ENCODE measurements at places on chromosomes 11 and 22. TPM values are rescaled to one million over a fixed set of nuclear protein-coding genes. Genes with fewer than 3 reads are reported as not detected.
A peak's percentile ranks its signal among the peaks of the same experiment; 100 is the strongest.

CCDC89 gene
- polyA plus RNA-seq: 3.9 TPM

KRTAP5-9 gene
- polyA plus RNA-seq: not detected

CABP7 gene
- 0.72 TPM for polyA plus RNA-seq

RFPL2 gene
- 0.05 TPM for polyA plus RNA-seq

ADAMTS8 gene
- not detected for polyA plus RNA-seq

SHANK3 gene
- 0.88 TPM for polyA plus RNA-seq

NNMT gene
- 106 TPM for polyA plus RNA-seq

WBP2NL gene
- 0.19 TPM for polyA plus RNA-seq

TMEM121B gene
- polyA plus RNA-seq: 0.13 TPM

UFD1 gene
- polyA plus RNA-seq: 122 TPM

DNA sequence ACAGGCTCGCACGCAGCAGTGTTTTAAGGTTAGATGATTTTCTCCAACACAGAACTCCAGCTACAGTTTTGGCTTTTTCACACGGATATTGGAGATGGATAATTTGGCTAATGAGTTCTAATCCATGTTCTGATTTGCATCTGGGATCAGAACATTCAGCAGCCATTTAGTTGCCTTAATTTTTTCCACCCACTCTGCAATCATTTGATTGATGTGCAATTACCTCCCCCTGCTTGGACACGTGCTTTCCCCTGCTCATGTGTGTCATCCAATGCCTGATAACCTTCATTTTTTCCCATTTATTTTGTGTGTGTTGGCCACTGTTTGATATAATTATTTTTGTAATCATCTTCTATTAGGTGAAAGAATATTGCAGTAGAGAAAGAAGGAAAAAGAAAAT is 257.8 kb downstream of the ST3GAL4 start:
- no peak overlapping the region for H3K4me3 ChIP-seq
- H3K36me3 ChIP-seq: no peaks in the 10 kb centered on the region
- DNase-seq: no peak
- no peaks in the 10 kb centered on the region for H3K27me3 ChIP-seq
- no peak overlapping the region for H3K27ac ChIP-seq

DNA sequence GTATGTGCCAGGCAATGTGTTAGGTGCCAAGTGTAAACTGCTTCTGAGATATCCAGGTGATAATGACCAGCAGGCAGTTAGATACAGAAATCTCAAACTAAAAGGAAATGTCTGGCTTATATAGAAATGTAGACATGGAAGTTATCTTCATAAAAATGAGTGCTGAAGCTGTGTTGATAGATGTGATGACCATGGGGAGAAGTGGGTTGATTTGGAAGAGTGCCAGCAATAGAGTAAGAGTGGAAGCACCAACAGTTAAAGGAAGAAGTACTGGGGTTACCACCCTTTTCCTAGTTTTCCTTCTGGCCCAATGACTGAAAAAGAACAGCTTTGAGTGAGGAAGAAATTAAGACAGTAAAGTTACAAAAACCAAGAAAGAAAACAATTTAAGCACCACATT is 68.5 kb downstream of the C2CD3 start:
- no peaks in the 10 kb centered on the region for H3K4me1 ChIP-seq
- no peaks in the 10 kb centered on the region for H3K27me3 ChIP-seq

DNA sequence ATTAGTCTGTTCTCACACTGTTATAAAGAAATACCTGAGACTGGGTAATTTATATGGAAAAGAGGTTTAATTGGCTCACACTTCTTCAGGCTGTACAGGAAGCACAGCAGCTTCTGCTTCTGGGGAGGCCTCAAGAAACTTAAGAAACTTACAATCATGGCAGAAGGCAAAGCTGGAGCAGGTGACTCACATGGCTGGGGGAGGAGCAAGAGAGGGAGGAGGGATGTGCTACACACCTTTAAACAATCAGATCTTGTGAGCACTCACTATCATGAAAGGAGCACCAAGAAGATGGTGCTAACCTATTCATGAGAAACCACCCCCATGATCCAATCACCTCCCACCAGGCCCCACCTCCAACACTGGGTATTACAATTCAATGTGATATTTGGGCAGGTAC is 381.6 kb downstream of the ETS1 start:
- H3K36me3 ChIP-seq: peaks cover 4% of the 10 kb centered on the region
- H3K27ac ChIP-seq: no peak overlapping the region
- DNase-seq: no peak
- no peaks in the 10 kb centered on the region for H3K27me3 ChIP-seq

- no peak overlapping the region for H3K4me3 ChIP-seq
- H3K4me1 ChIP-seq: no peaks in the 10 kb centered on the region
- H3K27ac ChIP-seq: no peak overlapping the region
- peaks cover 22% of the 10 kb centered on the region for H3K27me3 ChIP-seq
- DNase-seq: no peak
These were observed 11.9 kb upstream of the PRG2 start for GRCh38 chr11:57402188-57403002.

GRCh38 chr11:27938011-27938410 is 169.9 kb downstream of the KIF18A start:
- no peak overlapping the region for H3K27ac ChIP-seq
- no peak for DNase-seq
- no peak overlapping the region for H3K4me3 ChIP-seq
- no peaks in the 10 kb centered on the region for H3K27me3 ChIP-seq

GRCh38 chr22:49838771-49839717 is 11.4 kb upstream of the BRD1 start:
- no peaks in the 10 kb centered on the region for H3K4me1 ChIP-seq
- no peak overlapping the region for H3K27ac ChIP-seq
- no peak for DNase-seq
- no peak overlapping the region for H3K4me3 ChIP-seq
- H3K27me3 ChIP-seq: no peaks in the 10 kb centered on the region

GRCh38 chr11:21723678-21724077 is 469.2 kb upstream of the ANO5 start:
- no peaks in the 10 kb centered on the region for H3K36me3 ChIP-seq
- no peak overlapping the region for H3K4me3 ChIP-seq
- H3K27ac ChIP-seq: peak overlapping the region; percentile 76
- H3K27me3 ChIP-seq: no peaks in the 10 kb centered on the region
- no peaks in the 10 kb centered on the region for H3K4me1 ChIP-seq

DNA sequence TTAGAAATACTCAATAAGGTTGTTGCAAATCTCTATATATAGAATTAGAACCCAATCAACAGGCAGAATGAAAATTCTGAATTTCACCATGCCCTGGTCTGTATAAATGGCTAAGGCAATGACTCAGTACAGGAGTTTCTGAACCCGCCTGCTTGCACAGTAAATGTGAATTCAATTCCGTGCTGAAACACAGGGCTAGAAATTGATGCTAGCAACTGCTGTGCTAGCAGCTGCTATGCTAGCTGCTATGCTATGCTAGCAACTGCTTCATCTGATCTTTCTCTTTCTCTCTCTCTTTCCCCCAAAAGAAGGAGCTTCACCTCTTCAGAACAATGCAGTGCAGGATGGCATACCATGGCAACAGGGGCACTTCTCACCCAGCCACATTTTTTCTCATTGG is 9.7 kb upstream of the OR52J3 start:
- no peak for DNase-seq
- no peaks in the 10 kb centered on the region for H3K27me3 ChIP-seq
- no peak overlapping the region for H3K27ac ChIP-seq
- no peaks in the 10 kb centered on the region for H3K36me3 ChIP-seq
- no peak overlapping the region for H3K4me3 ChIP-seq

DNA sequence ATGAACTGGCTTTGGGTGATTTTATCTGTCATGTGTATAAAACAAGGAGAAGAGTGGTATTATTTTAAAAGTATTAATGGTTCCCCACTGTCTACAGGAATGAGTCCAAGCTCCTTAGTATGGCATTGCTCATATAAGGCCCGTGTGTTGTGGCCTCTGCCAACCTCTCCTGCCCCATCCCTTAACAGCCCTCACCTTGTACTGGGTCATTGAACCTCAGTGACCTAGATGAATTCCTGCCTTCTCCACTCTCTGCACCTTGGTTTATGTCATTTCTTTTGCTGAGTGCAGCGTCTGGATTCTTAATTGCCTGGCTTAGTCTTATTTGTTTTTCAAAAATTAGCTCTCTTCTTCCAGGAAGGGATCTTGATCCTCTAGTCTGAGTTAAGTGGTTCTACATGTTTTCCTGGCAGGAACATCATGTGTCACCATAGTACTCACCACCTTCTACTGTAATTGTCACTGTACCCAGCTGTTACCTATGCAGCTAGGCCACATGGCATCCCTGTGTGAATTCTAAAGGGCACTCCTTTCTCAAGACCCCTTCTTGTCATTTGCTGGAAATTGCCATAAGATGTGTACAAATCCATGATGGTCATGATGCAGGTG is 36.2 kb upstream of the POGLUT3 start:
- no peaks in the 10 kb centered on the region for H3K4me1 ChIP-seq
- DNase-seq: no peak
- H3K27me3 ChIP-seq: peaks cover 4% of the 10 kb centered on the region
- H3K4me3 ChIP-seq: no peak overlapping the region

DNA sequence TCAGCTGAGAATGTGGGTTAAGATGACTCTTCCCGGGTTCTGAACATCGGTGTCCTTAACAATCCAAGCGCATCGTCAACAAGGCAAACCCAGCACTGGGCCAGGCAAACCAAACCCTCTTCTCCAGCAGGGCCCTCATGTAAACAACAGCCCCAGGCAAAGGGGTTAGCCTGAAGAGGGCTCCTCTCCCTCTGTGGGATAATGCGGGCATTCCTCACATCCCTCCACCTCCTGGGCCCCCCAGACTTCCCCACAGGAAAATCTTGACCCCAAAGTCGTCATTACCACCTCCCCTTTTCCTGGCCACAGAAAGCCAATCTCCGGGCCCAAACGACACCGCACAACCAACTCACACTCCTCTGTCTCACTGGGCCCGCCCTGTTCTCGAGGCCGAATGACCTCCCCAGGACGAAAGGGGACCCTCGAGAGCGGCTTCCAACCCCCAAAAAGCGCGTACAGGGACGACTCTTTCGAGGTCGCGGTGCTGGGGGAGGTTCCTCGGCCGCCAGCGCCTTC is 566 bp downstream of the DDB1 start:
- peak overlapping the region; percentile 74 for H3K27ac ChIP-seq
- H3K4me1 ChIP-seq: peaks cover 40% of the 10 kb centered on the region
- no peaks in the 10 kb centered on the region for H3K27me3 ChIP-seq
- peak; percentile 51 for DNase-seq
- peak overlapping the region; percentile 93 for H3K4me3 ChIP-seq

DNA sequence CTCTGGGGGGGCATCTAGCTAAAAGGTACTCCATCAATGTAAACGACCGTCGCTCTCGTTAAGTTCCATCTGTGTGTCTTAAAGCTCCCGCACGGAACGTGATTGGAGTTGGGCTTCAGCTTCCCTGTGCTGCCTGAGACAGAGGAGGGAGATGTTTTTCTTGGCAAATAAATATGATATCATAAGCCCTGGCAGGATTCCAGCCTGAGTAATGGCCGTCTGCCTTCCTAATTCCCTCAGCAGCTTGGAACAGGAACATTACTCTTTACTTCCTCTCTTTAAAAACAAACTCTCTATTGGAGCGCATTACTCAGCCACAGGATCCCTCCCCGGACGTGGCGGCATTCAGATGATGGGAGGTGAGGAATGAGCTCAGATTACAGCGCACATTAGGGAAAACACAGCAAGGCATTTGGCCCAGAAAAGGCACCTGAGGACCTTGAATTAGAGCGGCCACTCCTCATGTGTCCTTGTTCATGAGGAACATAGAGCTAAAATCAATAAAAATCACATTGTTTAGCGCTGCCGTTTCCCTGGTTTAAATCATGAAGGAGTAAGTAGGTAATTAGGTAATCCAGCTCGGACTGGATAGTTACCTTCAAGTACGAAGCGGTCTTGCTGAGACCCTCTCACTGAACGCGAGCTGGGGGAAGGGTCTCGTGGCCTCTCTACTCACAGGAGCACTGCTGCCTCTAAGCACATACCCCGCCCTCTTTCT is 230.4 kb downstream of the ST3GAL4 start:
- H3K36me3 ChIP-seq: no peaks in the 10 kb centered on the region
- no peak overlapping the region for H3K4me3 ChIP-seq
- peak overlapping the region; percentile 54 for H3K27ac ChIP-seq
- peak; percentile 75 for DNase-seq

DNA sequence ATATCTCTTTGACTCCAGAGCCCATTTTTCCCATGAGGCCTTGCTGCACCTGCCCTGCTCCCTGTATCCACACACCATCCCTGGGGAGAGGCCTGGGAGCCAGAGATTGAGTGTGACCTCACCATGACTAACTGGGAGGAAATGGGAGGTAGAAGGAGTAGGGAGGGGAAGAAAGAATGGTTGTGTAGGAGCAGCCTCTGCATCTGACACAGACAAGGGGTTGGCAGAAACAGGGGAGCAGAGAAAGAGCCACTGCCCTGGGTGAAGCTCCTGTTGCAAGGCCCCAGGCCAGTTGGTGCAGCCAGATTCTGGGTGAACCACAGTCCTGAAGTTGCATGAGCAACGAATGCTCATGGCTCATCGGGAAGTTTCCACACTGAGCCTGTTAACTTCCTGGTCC is 32.4 kb downstream of the POU2F3 start:
- no peaks in the 10 kb centered on the region for H3K36me3 ChIP-seq
- DNase-seq: no peak
- H3K27me3 ChIP-seq: no peaks in the 10 kb centered on the region
- H3K4me3 ChIP-seq: no peak overlapping the region

DNA sequence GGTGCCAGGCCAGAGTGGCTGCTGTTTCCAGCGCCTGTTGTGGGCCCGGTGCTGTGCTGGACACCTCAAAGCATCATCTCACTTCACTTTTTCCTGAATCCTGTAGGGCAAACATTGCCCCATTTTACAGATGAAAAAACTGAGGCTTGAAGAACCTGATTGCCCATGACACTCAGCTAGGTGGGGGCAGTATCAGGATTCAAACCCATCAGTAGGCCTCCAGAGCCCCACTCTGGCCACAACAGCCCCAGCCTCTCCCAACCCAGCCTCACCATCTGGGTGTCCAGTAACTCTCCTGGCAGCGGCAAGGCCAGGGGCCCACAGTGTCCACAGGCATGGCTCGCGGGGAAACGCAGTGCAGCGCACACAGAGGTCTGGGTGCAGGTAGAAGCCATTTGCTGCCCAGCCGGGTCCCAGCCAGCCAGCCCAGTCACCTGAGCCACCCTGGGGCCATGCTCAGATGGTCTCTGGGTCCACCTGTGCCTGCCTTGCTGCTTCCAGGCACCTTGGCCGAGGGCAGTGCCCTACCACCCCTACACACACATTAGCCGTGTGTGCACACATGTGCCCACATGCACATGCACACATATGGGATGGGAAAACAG is 11.5 kb downstream of the SLC22A12 start:
- 0 out of 2 replicates have a peak, but pooled peaks cover 5% of the 10 kb centered on the region for H3K27me3 ChIP-seq
- no peak overlapping the region for H3K27ac ChIP-seq
- no peak overlapping the region for H3K4me3 ChIP-seq
- DNase-seq: no peak
- H3K4me1 ChIP-seq: no peaks in the 10 kb centered on the region

- no peak for DNase-seq
- H3K4me1 ChIP-seq: no peaks in the 10 kb centered on the region
- no peak overlapping the region for H3K27ac ChIP-seq
- no peak overlapping the region for H3K4me3 ChIP-seq
- no peaks in the 10 kb centered on the region for H3K36me3 ChIP-seq
These were observed 116.7 kb upstream of the LARGE1 start for GRCh38 chr22:34036931-34037330.

Measured in SK-N-SH (cell line).